T-helper 17 cell (primary cell): ENCODE measurements at places on chromosomes 3 and 15.

GRCh38 chr15:48479751-48480150 lies 148.5 kb downstream of the DUT start:
- DNase-seq: no peak

- DNase-seq: no peak
These were observed 1.0 kb upstream of the PCBP4 start for GRCh38 chr3:51968170-51968775.

- no peak for DNase-seq
These were observed 82.5 kb downstream of the PPP2R3A start for GRCh38 chr3:136048068-136048467.

DNA sequence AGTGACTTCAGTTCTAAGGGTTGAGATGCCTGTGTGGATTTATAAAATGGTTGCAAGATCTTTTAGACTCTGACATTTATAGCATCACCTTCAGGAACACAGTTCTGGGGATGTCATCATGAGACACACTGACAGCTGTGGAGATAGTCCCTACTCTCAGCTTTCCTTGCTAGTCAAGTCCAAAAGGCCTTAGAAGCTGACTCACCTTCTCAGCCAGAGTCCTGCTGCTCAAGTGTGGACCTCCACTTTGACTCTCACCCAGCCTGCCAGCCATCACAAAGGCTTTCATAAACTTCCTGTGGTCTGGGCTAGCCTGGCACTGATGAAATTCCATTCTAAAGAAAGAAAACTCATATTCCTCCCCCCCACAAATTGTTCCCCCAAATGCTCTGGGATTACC lies 44.8 kb downstream of the TMEM39A start:
- DNase-seq: no peak

- no peak for DNase-seq
These were observed 70.5 kb downstream of the PBRM1 start for GRCh38 chr3:52615166-52615565.

GRCh38 chr3:168371846-168372245 lies 276.1 kb upstream of the GOLIM4 start:
- no peak for DNase-seq

- no peak for DNase-seq
These were observed 177.3 kb downstream of the GAP43 start for GRCh38 chr3:115800489-115801075.

DNA sequence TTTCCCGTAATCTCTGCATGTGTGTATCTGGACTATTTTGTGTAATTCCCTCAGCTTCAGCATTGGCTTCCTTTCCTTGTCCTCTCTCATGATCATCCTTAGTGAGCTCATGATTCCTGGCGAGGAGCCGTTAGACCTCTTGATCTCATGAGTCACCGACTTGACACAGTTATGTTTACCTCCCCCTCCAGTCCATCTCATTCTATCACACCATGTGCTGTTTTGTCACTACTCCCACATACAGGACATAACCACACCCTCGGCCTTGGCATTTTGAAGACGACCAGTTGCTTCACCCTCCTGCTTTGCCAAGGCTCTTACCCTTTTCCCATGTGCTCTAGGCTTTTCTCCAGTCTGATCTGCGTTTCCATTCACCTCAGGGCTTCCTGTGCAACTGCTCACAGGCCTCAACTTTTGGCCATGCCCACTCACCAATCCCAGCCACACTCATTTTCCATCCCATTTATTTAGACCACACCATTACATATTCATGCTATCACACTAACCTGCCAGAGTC lies 41.5 kb downstream of the CP start:
- DNase-seq: no peak
